NCI-H69 (cell line): ENCODE measurements at places on chromosomes 2 and 18.
A peak's percentile ranks its signal among the peaks of the same experiment; 100 is the strongest.

DNA sequence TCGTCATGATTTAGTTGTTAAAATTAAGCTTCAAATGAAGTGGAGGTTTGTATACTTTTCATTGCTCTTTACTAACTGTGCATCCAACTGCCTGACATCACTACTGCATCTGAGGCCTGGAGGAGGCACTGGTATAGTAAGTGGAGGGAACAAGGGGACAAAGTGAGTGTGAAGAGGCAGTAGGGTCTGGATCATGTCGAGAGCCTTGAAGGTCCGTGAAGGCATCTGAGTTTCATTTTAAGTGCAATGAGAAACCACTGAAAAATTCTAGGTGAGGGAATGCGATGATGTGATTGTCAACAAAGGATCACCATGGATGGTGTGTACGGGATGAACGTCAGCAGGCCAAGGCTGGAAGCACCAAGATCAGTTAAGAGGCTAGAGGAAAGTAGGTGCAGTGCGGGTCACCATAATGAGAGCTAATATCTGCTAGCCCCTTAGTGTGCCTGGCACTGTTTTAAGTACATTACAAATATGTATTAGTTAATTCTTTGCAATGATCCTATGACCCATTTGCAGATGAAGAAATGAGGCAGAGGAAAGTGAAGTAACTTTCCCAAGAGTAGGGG, 96.1 kb downstream of the CABYR start:
- no peak for DNase-seq

DNA sequence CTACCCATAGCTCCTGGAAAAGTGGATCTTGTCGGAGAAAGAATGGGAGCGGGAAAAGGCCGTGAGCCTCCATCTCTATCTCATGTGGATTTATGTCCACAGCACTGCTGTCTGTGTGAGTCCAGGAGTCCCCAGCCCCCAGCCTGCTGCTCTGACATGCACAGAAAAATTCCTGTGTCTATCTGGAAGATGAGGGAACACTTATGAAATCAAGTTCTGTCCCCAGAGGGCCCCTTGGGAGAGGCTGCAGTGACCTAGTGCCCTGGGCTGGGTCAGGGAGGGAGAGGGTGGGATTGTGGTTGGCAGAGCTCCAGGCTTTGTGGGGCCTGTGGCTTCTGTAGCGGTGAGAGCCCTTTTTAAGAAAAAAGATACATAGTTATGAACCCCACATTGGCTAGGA, 37.6 kb downstream of the HJURP start:
- DNase-seq: no peak

- DNase-seq: no peak
Observed at GRCh38 chr2:60317844-60318243, 235.6 kb downstream of the BCL11A start.

GRCh38 chr18:80200932-80201672, 46.2 kb downstream of the PARD6G start:
- peak; percentile 66 for DNase-seq

GRCh38 chr2:12895017-12895416, 178.3 kb downstream of the TRIB2 start:
- no peak for DNase-seq

DNA sequence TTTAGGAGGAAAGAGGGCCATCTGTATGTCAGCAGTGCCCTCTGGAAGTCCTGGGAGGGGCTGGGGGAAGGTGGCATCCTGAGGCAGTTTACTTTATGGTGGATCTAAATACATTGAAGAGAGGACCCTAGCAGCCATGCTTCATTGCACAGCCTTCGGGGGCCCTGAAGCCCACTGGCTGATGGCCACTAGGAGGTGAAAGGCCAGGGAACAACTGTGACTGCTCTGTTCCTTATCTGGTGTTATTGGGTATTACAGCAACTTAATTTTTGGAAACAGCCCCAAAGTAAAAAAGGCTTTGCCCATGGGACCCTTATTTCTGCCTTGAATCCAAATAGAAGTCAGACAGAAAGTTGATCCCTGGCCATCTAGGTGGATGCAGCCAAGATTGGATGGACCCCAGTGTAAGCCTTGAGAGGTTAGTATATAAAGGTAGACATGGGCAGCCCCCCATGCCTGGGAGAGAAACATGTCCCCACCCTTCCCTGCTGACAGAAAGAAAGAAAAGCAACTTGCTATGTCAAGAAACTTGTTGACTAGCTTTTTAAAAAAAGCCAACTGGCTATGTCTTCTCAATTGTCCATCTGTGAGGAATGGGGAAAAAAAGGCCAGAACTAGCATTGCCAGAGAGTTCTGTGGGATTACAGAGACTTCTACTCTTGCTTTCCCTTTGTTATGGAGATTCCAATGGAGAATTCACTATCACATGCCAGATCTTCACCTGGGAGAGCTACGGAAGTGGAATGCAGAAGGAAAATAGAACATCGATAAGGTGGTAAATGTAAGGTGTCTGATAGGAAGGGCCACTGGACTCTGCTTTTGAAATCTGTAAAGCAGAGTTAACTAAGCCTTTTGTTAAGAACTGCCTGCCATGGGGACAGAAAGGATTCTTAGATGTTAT, 58.6 kb upstream of the OSR1 start:
- no peak for DNase-seq
